Activated naive CD8-positive, alpha-beta T cell treated with anti-CD3 and anti-CD28 coated beads for 36 hours (primary cell): ENCODE measurements at places on chromosomes 6 and 20. TPM values are rescaled to one million over a fixed set of nuclear protein-coding genes. Genes with fewer than 3 reads are reported as not detected.

- H3K4me1 ChIP-seq = peaks cover 3% of the 10 kb centered on the region
- no peak for DNase-seq
- H3K27me3 ChIP-seq = peaks cover 8% of the 10 kb centered on the region
- no peaks in the 10 kb centered on the region for H3K36me3 ChIP-seq
- H3K27ac ChIP-seq = no peak overlapping the region
Measured at GRCh38 chr6:169162249-169162648, 91.4 kb downstream of the THBS2 start.

DNA sequence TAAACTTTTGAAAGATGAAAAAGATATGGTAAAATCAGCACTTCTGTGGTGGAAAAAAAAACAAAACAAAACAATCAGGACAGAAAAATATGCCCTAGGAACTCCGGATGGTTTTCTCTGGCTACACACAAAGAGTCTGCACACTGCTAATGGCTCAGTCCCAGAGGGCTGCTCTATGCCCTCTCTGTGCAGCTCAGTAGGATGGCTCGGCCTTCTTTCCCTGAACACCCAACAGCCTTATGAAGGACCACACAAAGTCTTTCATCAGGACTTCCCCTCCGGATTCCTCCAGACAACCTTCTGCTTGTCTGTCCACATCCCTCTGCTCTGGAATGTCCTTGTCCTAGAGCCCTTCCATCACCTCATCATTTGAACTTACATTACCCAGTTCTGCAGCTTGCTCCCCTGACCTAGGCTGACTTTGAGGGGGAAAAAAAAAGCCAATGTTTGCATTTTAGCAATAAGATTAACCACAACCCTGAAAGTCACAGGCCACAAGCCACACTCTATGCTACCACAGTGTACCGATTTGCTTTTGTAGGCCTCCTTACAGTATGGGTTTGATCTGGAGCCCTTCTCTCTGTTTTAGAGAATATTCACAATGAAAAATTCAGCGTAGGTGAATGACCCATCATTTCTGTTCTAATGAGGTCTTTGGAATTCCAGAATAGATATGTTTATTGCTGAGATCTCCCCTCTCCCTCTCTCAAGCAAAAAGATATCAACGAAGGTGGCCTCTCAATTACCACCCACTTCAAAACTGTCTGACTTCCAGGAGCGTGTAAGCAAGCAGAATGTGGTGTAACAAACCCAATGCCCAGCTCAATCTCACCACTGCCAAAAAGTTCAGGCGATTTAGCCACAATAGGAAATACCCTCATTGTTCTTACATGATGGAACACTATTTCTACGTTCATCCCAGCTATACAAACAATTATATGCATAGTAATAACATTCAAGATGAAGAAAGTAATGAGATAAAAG is 164.0 kb downstream of the GMDS start:
- H3K36me3 ChIP-seq = peaks cover 40% of the 10 kb centered on the region
- H3K27ac ChIP-seq = peak overlapping the region; percentile 70
- H3K4me3 ChIP-seq = peak overlapping the region; percentile 32
- no peaks in the 10 kb centered on the region for H3K27me3 ChIP-seq
- peaks cover 43% of the 10 kb centered on the region for H3K4me1 ChIP-seq

- H3K4me1 ChIP-seq = peaks cover 80% of the 10 kb centered on the region
- peak overlapping the region; percentile 80 for H3K27ac ChIP-seq
- H3K4me3 ChIP-seq = peak overlapping the region; percentile 73
- peaks cover 6% of the 10 kb centered on the region for H3K27me3 ChIP-seq
- DNase-seq = no peak
- peaks cover 91% of the 10 kb centered on the region for H3K36me3 ChIP-seq
Measured at GRCh38 chr6:398065-398464, 6.5 kb downstream of the IRF4 start.

- H3K36me3 ChIP-seq = peaks cover 13% of the 10 kb centered on the region
- no peak for DNase-seq
- H3K4me3 ChIP-seq = no peak overlapping the region
- peaks cover 46% of the 10 kb centered on the region for H3K4me1 ChIP-seq
- no peaks in the 10 kb centered on the region for H3K27me3 ChIP-seq
- peak overlapping the region; percentile 43 for H3K27ac ChIP-seq
Measured at GRCh38 chr6:26164120-26164505, 76.9 kb downstream of the HFE start.

Gene TMEM181
- 10.5 TPM for total RNA-seq

DNA sequence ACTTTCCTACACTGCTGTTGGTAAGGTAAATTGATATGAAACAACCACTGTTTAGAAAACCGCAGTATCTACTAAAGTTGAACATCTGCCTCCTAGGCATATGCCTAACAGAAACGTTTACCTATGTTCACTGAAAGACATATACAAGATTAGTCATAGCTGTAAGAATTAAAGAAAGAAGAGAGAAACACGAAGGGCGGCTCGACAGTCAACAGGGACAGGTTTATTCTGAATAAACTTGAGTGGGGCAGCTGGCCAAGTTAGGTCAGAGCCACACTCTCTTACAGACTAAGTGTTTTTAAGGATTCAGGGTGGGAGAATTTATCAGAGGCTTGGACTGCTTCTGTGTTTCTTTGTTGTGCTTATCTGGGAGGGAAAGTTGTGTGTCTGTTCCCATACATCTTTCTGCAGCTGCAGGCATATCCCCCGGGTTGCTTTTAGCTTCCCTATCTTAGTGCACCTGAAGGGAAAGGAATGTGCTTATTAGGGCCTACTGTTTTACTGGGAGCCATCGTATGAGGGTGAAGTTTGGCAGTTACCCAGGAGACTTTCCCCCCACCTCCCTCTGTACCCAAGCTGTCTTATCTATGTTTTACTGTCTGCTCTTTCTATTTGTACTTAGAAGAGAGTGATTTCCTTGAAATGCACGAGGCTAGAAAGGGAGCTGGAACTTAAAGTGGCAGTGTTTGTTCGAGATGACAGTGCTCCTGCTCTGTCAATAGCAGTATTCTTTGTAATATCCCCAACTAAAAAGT is 20.4 kb downstream of the PROCR start:
- no peak overlapping the region for H3K4me3 ChIP-seq
- no peak for DNase-seq
- H3K27me3 ChIP-seq = no peaks in the 10 kb centered on the region

DNA sequence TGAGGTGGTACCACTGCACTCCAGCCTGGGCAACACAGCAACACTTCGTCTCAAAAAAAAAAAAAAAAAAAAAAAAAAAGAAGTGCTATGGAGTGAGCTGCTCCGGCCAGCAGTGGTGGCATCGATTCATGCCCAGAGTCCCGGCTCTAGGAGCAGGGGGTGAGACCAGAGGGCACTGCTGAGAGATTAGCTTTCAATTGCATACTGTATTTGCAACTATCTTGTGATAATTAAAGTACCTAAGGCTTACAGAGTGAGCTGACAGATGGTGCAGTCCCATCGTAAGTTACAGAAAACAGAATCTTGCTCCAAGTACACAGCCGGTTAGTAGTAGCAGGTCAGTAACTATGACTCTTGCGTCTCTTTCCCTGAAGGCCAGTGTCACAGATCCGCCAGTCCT is 31.5 kb downstream of the TMEM14B start:
- no peaks in the 10 kb centered on the region for H3K4me1 ChIP-seq
- no peak overlapping the region for H3K27ac ChIP-seq
- DNase-seq = no peak
- no peak overlapping the region for H3K4me3 ChIP-seq
- peaks cover 30% of the 10 kb centered on the region for H3K36me3 ChIP-seq
- no peaks in the 10 kb centered on the region for H3K27me3 ChIP-seq

GRCh38 chr6:170294298-170294730 is 3.4 kb upstream of the DLL1 start:
- DNase-seq = no peak
- no peak overlapping the region for H3K4me3 ChIP-seq
- H3K27me3 ChIP-seq = peaks cover 64% of the 10 kb centered on the region
- peaks cover 36% of the 10 kb centered on the region for H3K4me1 ChIP-seq
- no peak overlapping the region for H3K27ac ChIP-seq

Gene CYP39A1
- total RNA-seq = not detected

GRCh38 chr6:16819752-16820151 is 58.5 kb upstream of the ATXN1 start:
- no peak overlapping the region for H3K27ac ChIP-seq
- H3K27me3 ChIP-seq = peaks cover 17% of the 10 kb centered on the region
- H3K4me1 ChIP-seq = peaks cover 3% of the 10 kb centered on the region
- H3K36me3 ChIP-seq = no peaks in the 10 kb centered on the region
- no peak overlapping the region for H3K4me3 ChIP-seq
- DNase-seq = no peak

DNA sequence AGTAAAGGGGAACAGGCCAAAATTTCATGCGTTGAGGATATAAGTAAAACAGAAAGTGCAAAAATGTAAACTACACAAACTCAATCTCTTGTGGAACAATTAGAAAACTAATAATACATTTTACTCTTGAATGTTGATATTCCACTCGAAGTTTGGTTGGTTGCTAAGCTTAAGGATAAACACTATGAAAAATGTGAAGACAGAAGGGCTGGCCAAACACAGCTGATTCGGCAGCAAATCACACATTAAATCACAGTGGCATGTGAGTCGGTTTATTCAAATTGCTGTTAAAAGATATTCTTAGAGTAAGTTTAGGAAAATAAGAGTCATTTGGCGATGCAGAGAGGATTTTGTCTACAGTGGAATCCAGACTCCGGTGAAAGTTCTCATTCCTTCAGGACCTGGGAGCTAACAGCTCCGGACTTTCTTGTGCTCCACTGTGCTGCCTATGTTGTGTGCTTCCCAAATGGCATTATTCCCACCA is 1.4 kb upstream of the EPM2A start:
- H3K4me1 ChIP-seq = peaks cover 17% of the 10 kb centered on the region
- no peaks in the 10 kb centered on the region for H3K27me3 ChIP-seq
- H3K36me3 ChIP-seq = peaks cover 7% of the 10 kb centered on the region

- no peaks in the 10 kb centered on the region for H3K36me3 ChIP-seq
- no peak overlapping the region for H3K27ac ChIP-seq
- no peaks in the 10 kb centered on the region for H3K4me1 ChIP-seq
- DNase-seq = no peak
- H3K4me3 ChIP-seq = no peak overlapping the region
Measured at GRCh38 chr6:166474721-166475565, 92.2 kb upstream of the MPC1 start.

- H3K27ac ChIP-seq = no peak overlapping the region
- no peaks in the 10 kb centered on the region for H3K4me1 ChIP-seq
- no peaks in the 10 kb centered on the region for H3K27me3 ChIP-seq
- DNase-seq = no peak
- H3K4me3 ChIP-seq = no peak overlapping the region
Measured at GRCh38 chr6:101668496-101669030, 275.1 kb downstream of the GRIK2 start.

DNA sequence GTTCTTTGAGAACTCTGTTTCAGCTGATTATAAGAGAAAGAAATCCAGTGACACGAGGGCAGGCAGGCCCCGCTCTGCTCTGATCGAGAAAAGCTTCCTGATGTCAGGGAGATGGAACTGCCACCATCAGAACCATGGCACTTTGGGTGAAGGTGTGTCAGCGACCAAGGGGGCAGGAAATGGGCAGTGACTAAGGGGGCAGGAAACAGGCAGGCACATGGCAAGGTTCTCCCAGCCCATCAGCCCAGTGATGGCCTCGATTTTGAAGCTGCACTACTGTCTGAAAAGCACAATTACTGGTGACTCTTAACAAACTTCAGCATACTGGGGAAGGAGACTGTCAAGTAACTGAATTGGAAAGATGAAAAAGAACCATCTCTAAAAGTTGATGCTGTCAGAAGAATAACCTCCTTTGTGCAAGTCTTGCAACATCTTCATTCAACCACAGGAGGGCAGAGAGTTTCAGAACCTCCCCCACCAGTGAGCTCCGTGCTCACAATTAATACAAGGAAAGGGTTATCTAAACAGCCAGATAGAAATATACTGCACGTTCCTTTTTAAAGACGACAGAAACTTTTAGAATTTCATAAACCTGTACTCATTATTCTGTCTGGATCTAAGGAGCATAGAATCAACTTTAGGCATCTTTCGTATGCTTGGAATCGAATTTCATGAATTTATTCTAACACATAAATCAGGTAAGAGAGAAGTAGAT is 39.1 kb downstream of the TMX4 start:
- H3K4me3 ChIP-seq = no peak overlapping the region
- H3K27me3 ChIP-seq = no peaks in the 10 kb centered on the region
- peaks cover 12% of the 10 kb centered on the region for H3K36me3 ChIP-seq
- DNase-seq = peak; percentile 3

- no peaks in the 10 kb centered on the region for H3K4me1 ChIP-seq
- no peak for DNase-seq
- H3K36me3 ChIP-seq = no peaks in the 10 kb centered on the region
- H3K27me3 ChIP-seq = peaks cover 5% of the 10 kb centered on the region
Measured at GRCh38 chr20:32069711-32070110, 17.7 kb downstream of the HCK start.

Gene SLC22A16
- total RNA-seq = not detected

GRCh38 chr6:155004576-155005372 is 9.7 kb downstream of the TIAM2 start:
- H3K4me1 ChIP-seq = no peaks in the 10 kb centered on the region
- H3K27ac ChIP-seq = no peak overlapping the region
- H3K36me3 ChIP-seq = no peaks in the 10 kb centered on the region
- H3K4me3 ChIP-seq = no peak overlapping the region

DNA sequence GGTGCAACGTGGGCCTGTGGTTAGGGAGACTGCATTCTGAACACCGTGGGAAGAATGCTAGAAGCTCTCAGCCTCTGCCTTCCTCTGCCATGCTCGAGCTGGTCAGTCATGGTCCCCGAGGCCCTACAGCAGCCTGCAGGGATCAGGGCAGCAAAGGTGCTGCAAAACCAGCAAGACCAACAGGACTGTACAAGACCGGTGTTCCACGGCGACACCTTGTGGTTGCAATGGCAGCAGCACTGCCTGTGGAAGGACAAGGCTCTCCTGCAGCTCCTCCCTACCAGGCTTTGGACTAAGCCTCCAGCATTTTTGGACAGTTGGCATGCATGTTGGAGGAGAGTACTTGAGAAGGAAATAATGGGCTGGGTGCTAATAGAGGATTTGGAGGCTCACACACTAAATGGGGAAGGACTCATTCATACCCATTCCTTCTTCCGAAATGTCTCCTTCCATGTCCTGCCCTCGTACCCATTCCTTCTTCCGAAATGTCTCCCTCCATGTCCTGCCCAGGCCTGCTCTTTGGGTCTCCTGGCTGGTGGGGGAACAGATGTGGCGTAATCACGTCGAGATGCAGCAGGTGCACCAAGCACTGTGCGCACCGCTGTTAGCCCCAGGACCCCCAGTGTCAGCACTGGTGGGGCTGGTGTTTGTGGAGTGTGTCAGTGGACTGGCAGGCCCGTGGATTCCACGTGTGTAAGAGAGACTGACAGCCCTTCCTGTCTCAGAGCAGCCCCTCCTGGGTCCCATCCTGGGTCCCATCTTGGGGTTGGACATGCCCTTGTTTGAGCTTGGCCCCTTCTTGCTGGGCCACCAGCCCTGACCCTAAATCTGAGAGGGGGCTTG is 18.6 kb upstream of the MYT1 start:
- no peaks in the 10 kb centered on the region for H3K36me3 ChIP-seq
- DNase-seq = peak; percentile 17
- peaks cover 14% of the 10 kb centered on the region for H3K27me3 ChIP-seq
- no peaks in the 10 kb centered on the region for H3K4me1 ChIP-seq
- no peak overlapping the region for H3K27ac ChIP-seq

- no peak overlapping the region for H3K4me3 ChIP-seq
- no peaks in the 10 kb centered on the region for H3K36me3 ChIP-seq
- no peak overlapping the region for H3K27ac ChIP-seq
- DNase-seq = no peak
- peaks cover 11% of the 10 kb centered on the region for H3K27me3 ChIP-seq
- H3K4me1 ChIP-seq = no peaks in the 10 kb centered on the region
Measured at GRCh38 chr6:45783716-45784115, 231.9 kb downstream of the CLIC5 start.

Gene PRR18
- total RNA-seq = 0.33 TPM

Gene SLC22A7
- total RNA-seq = not detected
